Stimulated activated CD8-positive, alpha-beta memory T cell treated with anti-CD3 and anti-CD28 coated beads, Interleukin-7, amount 100 ng/mL, for 24 hours (primary cell): ENCODE measurements at places on chromosomes 7 and 10.

GRCh38 chr7:112453505-112454171, 3.4 kb downstream of the IFRD1 start:
- DNase-seq = no peak

GRCh38 chr10:72695496-72695895, 3.6 kb downstream of the MCU start:
- DNase-seq = no peak

- DNase-seq = no peak
Observed at GRCh38 chr7:6542368-6542767, 8.9 kb downstream of the GRID2IP start.

GRCh38 chr10:18226336-18226735, 86.1 kb downstream of the CACNB2 start:
- no peak for DNase-seq
